AG08396 (cell line): ENCODE measurements at places on chromosomes 11 and 22.

GRCh38 chr11:66012371-66012945, 650 bp downstream of the CST6 start:
- DNase-seq, result no peak

DNA sequence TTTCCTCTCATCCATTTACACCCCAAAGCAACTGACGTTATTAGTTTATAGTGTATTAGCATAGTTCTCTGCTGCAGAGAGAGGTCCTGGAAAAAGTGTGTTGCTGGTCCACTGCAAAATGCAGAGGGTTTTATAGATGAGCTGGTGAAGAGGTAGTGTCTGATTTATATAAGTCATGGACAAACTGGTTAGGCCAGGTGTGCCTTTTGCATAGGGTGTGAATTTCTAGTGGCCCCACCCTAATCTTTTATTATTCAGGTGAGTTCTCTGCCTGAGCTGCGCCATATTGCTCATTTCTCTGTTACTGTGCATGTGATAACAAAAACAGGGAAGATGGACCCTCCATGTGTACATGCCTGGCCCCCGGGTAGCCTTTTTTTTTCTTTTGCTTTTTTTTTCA, 43.1 kb upstream of the TRIM77 start:
- DNase-seq, result no peak

DNA sequence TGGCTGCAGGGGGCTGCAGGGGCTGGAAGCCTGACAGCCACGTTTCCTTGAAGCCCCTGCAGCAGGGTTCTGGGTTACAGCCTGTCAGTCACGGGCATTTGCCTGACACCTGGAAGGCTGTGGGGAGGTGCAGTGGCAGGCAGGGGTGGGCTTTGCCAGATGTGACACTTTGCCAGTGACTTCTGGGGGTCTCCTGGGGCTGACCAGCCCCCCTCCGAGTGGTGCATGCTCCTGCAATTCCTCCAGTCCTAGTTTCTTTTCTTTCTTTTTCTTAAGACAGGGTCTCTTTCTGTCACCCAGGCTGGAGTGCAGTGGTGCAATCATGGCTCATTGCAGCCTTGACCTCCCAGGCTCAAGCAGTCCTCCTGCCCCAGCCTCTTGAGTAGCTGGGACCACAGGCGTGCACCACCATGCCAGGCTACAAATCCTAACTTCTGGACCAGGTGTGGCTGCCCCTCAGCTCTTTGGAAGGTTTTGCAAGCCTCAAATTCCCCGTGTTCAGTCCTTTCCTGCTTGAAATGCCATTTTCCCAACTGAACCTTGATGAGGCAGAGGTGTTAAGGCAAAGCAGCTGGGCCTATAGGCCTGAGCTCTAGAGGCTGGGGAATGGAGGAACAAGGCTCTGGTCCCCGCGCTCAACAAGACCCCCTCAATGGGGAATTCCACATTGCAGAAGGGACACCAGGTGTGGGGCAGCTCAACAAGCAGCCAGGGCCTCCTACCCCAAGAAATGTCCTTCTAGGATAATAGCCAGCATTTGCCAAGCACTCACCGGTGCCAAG, 20.2 kb upstream of the CHKA start:
- no peak for DNase-seq

GRCh38 chr11:33125025-33125424, 36.3 kb downstream of the CSTF3 start:
- DNase-seq, result no peak

DNA sequence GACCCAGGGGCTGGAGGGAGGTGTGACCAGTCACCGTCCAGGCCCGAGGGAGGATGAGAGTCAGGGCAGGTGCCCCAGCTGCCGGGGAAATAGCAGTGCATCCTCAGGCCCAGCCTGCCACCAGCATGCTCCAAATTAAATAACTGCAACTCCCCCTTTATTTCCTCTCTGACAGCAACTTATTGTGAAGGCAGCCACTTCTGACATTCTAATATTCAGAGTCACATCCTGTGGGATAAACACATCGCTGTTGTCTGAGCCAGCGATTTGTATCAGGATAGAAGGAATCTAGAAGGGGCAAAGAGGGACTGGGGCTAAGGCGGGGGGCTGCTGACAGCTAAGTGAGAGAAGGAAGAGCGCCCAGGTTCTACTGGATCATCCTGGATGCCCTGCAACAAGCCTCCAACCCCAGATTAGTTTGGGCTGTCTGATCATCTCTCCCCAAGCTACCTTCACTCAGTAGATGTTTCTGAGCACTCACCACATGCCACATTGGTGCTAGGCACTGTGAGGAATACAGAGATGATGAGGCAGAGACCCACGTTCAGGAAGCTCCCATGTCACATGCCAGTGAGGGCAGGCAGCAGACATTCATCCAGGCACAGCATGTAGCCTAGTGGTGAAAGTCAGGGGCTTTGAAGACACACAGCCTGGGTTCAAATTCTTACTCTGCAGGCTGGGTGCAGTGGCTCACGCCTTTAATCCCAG, 214.1 kb downstream of the BUD13 start:
- peak; percentile 46 for DNase-seq

- DNase-seq, result peak; percentile 70
These were observed at the start of gene ZDHHC8 for GRCh38 chr22:20131597-20131858. ZDHHC8 (plus strand) TSS chr22:20131804; CDS start chr22:20131948, 144 bp downstream.

DNA sequence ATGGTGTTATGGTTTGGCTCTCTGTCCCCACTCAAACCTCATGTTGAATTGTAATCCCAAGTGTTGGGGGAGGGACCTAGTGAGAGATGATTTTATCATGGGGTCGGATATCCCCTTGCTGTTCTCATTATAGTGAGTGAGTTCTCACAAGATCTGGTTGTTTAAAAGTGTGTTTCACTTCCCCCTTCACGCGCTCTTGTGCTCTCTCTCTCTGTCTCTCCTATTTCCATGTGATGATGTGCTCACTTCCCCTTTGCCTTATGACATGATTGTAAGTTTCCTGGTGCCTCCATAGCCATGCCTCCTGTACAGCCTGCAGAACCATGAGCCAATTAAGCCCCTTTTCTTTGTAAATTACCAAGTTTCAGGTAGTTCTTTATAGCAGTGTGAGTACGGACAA, 765.1 kb downstream of the KCNA4 start:
- DNase-seq, result no peak

DNA sequence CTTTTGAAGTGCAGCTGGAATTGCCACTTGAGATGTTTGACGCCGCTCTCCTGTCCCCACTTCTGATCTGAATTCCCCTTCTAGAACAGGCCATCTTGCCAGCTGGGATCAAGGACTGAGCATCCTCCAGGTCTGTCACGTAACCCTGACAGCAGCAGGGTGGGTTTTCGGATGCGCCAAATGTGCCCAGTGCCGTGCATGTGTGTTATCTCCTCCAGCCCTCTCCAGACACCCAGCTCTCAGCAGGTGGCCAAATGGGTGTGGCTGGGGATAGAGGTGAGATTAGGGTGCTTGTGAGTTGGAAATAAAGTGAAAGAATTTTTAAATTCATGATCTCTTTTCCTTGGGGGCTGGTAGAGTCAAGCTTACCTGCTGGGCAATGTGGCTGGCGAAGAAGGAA, 3.3 kb downstream of the OSBP2 start:
- DNase-seq, result no peak
